ENCODE measurements at places on chromosomes 4 and X. TPM values are rescaled to one million over a fixed set of nuclear protein-coding genes. Genes with fewer than 3 reads are reported as not detected.
A peak's percentile ranks its signal among the peaks of the same experiment; 100 is the strongest.

Gene THAP9
- 3.7 TPM for total RNA-seq

DNA sequence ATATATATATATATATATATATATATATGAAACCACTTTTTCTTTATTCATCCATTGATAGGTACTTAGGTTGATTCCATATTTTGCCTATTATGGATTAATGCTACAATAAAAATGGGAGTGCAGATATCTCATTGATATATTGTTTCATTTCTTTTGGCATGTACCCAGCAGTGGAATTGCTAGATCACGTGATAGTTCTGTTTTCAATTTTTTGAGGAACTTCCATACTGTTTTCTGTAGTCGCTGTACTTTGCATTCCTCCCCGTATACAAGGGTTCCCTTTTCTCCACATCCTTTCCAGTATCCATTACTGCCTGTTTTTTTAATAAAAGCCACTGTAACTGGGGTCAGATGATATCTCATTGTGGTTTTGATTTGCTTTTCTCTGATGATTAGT lies 124.6 kb downstream of the GABRB1 start:
- no peak overlapping the region for H3K27ac ChIP-seq
- no peak overlapping the region for H3K4me3 ChIP-seq
- no peaks in the 10 kb centered on the region for H3K4me1 ChIP-seq

DNA sequence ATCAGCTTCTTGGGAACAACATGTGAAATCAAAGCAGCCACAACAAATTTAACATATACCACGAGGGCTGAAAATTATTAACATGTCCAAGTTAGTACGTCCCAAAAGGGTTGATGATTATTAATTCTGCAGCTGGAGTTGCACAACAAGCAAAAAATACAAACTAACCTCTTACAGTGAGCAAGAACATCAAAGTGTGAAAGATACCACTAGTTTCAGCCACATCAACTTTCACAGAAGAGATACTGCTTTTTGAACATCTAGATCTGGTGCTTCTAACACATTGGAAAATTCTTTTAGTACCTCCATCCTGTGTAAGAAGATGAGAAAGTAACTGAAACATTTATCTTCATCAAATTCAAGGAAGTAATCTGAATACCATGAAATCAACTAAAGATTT lies 334.1 kb downstream of the PCDH7 start:
- no peaks in the 10 kb centered on the region for H3K4me1 ChIP-seq
- no peaks in the 10 kb centered on the region for H3K27me3 ChIP-seq
- no peak overlapping the region for H3K27ac ChIP-seq
- DNase-seq: no peak

DNA sequence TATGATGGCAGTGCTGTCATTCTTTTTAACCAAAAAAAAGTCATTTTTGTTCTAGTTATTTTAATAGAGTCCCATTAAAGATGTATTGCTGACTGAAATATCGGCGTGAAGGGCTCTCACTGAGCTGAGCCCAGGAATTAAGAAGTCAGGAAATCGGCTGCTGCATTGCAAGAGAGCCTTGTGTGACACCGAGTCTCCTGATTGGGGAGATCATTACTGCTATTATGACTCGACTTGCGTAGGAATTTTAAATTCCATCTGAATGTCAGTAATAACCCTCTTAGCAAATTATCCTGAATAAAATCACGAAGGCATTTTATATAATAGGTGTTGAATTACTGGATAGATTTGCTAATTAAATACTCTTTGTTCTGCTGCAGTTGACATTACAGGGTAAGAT lies 111.5 kb downstream of the POLA1 start:
- peaks cover 11% of the 10 kb centered on the region for H3K36me3 ChIP-seq
- no peak overlapping the region for H3K27ac ChIP-seq
- DNase-seq: no peak
- peaks cover 7% of the 10 kb centered on the region for H3K4me1 ChIP-seq
- no peaks in the 10 kb centered on the region for H3K27me3 ChIP-seq

DNA sequence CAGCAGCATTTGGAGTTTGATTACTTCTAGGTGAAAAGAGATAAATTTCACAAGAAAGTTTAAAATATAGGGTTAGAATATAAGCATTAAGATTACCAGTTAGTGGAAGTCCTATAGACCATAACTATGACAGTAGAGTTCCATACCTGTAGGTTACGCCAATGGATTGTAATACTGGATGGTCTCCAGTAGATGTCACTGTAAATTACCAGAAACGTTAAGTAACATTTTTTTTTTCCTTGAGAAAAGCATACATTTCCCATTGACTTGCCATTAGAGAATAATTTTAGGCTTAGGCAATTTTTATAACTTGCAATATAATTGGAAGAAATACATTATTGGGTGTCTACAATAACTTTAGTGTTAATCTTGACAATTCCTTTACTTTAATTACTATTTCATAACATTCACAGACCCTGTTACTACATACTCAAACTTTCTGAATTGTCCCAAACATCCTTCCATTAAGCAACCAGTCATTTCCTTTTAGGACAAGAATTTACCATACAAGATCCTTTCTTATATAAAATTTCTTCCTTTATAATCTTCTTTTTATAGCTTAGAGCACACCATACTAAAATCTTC lies 304.1 kb upstream of the TECRL start:
- H3K4me3 ChIP-seq: no peak overlapping the region
- no peaks in the 10 kb centered on the region for H3K27me3 ChIP-seq
- no peak overlapping the region for H3K27ac ChIP-seq
- no peaks in the 10 kb centered on the region for H3K36me3 ChIP-seq
- H3K4me1 ChIP-seq: no peaks in the 10 kb centered on the region
- no peak for DNase-seq

Gene EXOC1
- total RNA-seq: 20.8 TPM

Gene RPS6KA3
- 51.1 TPM for total RNA-seq

- H3K27me3 ChIP-seq: no peaks in the 10 kb centered on the region
- H3K4me1 ChIP-seq: peaks cover 3% of the 10 kb centered on the region
- no peak for DNase-seq
- H3K36me3 ChIP-seq: no peaks in the 10 kb centered on the region
- H3K4me3 ChIP-seq: no peak overlapping the region
Observed at GRCh38 chrX:19176901-19177630, 54.8 kb upstream of the ADGRG2 start.

- peaks cover 10% of the 10 kb centered on the region for H3K4me1 ChIP-seq
- H3K36me3 ChIP-seq: peaks cover 11% of the 10 kb centered on the region
- H3K4me3 ChIP-seq: no peak overlapping the region
- no peaks in the 10 kb centered on the region for H3K27me3 ChIP-seq
Observed at GRCh38 chrX:47247999-47248320, 15.2 kb downstream of the USP11 start.

Gene SPARCL1
- not detected for total RNA-seq

DNA sequence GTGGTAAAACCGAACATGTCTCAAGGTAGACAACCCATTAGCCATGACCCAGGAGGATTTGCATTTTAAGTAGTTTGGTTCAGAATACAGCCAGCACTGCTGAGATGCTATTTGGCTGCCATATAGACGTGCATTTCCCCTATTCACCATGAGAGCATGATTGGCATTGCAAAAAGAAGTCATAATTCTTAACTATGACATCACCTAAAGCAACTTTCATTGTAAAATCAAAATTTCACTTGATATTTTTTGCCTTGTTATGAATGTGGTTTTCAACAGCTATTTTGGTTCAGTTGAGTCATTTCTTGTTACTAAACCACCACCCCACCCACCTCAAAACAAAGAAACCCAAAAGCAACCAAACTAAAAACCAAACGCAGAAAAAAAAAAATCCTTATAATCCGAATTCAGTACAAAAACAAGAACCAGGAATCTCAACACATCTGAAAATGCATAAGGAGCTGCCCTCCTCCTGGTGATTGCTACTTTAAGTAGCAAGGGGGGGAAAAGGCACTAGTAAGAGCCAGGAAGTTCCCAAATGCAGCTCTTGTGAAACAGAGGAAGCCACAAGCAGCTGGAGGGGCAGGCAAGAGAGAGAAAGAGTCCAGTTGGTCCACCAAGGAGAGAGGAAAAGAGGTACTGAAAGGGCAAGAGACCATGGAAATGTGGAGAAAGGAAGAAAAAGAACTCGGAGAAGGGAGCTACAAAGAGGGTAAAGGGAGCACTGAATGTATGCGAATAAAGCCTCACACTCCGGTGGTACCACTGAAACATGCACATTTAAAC lies 3.1 kb downstream of the SLITRK4 start:
- H3K27ac ChIP-seq: no peak overlapping the region
- no peaks in the 10 kb centered on the region for H3K4me1 ChIP-seq
- no peak for DNase-seq
- no peak overlapping the region for H3K4me3 ChIP-seq

DNA sequence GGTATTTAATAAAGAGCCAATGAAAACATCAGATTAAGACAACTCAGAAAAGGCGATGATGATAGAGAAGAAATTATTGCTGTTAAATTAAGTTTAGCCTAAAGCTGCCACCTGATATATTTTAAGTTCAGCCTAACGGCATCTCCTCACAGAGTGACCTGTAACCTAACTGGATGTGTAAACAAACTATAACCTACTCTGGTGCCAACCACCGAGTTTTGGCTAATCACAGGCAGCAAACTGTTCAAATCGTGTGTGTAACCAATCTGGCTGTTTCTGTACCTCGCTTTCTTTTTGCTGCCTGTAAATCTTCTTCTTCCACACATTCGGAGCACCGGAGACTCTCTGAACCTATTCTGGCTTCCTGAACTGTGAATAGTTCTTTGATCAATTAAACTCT lies 37.8 kb upstream of the MED14 start:
- no peaks in the 10 kb centered on the region for H3K4me1 ChIP-seq
- no peak overlapping the region for H3K4me3 ChIP-seq
- H3K36me3 ChIP-seq: no peaks in the 10 kb centered on the region
- DNase-seq: no peak

- H3K27me3 ChIP-seq: peaks cover 14% of the 10 kb centered on the region
- peak; percentile 6 for DNase-seq
- H3K4me3 ChIP-seq: no peak overlapping the region
- H3K36me3 ChIP-seq: no peaks in the 10 kb centered on the region
Observed at GRCh38 chr4:150004481-150004880, 73.8 kb upstream of the DCLK2 start.

- no peak overlapping the region for H3K27ac ChIP-seq
- H3K27me3 ChIP-seq: peaks cover 4% of the 10 kb centered on the region
- peaks cover 50% of the 10 kb centered on the region for H3K4me1 ChIP-seq
- H3K36me3 ChIP-seq: peaks cover 1% of the 10 kb centered on the region
Observed at GRCh38 chr4:108361446-108361820, 192.7 kb upstream of the LEF1 start.

DNA sequence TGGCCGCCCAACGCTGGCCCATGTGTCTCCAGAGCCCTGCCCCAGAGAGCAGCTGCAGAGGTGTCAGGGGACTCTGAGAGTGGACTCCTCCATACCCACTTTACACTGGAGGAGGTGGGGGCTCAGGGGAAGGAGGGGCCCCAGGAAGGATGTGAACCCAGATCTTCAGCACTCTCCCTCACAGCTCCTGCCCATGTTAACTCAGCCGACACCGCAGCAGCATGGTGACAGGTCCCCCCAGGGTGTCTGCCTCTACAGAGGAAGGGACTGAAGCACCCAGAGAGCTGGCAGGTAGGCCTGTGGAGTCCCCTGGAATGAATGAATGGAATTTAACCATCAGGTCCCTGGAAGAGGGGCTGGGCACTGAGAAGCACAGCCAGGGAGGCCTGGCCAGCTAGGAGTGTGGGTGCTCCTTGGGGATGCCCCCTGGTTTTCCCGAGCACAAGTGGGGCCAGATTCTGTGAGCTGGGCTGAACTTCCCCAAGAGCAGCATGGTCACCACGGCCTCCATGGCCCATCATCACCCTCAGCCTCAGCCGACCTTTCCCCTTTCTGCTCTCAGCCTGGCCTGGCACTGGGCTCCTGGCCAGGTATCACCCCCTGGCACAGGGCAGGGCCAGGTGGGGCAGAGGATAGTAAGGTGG lies 21.9 kb downstream of the SH3BP2 start:
- no peak for DNase-seq
- peaks cover 60% of the 10 kb centered on the region for H3K4me1 ChIP-seq
- H3K27me3 ChIP-seq: no peaks in the 10 kb centered on the region

- H3K27ac ChIP-seq: no peak overlapping the region
- H3K27me3 ChIP-seq: no peaks in the 10 kb centered on the region
- DNase-seq: no peak
- H3K4me3 ChIP-seq: no peak overlapping the region
- H3K36me3 ChIP-seq: no peaks in the 10 kb centered on the region
Observed at GRCh38 chrX:118108304-118108703, 8.3 kb downstream of the KLHL13 start.

Gene ADH4
- total RNA-seq: not detected

GRCh38 chr4:162461952-162462351 lies 298.2 kb upstream of the FSTL5 start:
- no peaks in the 10 kb centered on the region for H3K4me1 ChIP-seq
- no peak overlapping the region for H3K4me3 ChIP-seq
- H3K27ac ChIP-seq: no peak overlapping the region
- H3K36me3 ChIP-seq: no peaks in the 10 kb centered on the region
- H3K27me3 ChIP-seq: no peaks in the 10 kb centered on the region
- no peak for DNase-seq

Gene TMEM47
- not detected for total RNA-seq

DNA sequence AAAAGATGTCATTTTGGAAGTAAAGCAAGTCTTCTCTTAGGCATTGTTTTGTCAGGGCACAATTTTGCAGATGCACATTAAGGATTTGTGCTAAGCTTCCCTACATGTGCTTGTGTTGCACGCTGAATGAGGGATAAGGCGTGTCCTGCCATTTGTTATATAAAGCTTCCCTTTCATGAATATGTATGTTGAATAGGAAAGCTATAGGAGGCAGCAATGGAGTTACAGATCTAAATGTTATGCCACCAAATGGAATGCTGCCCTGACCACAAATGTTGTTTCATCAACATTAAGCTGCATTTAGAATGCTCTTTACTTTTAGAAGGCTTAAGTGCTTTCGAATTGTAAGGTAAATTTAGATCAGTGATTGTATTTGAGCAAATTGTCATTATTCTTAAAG lies 20.9 kb downstream of the SGMS2 start:
- peaks cover 6% of the 10 kb centered on the region for H3K27me3 ChIP-seq
- DNase-seq: no peak
- H3K36me3 ChIP-seq: no peaks in the 10 kb centered on the region
- H3K27ac ChIP-seq: no peak overlapping the region

Measured in activated CD4-positive, alpha-beta T cell treated with anti-CD3 and anti-CD28 coated beads, Interleukin-2, amount 10 ng/mL, durations not matched to agents 24 days and 14 days (primary cell).